RPMI7951 (cell line): ENCODE measurements at places on chromosomes 3 and 15. TPM values are rescaled to one million over a fixed set of nuclear protein-coding genes. Genes with fewer than 3 reads are reported as not detected.

The FBXO40 gene
- under 0.01 TPM in 2 replicates for total RNA-seq

The MRPS25 gene
- total RNA-seq, result 11.3 and 20.8 TPM in 2 replicates

The B3GNT5 gene
- 4.8 and 6.2 TPM in 2 replicates for total RNA-seq

The PLA2G4E gene
- not detected in 2 replicates for total RNA-seq

The LRRC49 gene
- 12.5 and 14.5 TPM in 2 replicates for total RNA-seq

The RBPMS2 gene
- not detected in 2 replicates for total RNA-seq

DNA sequence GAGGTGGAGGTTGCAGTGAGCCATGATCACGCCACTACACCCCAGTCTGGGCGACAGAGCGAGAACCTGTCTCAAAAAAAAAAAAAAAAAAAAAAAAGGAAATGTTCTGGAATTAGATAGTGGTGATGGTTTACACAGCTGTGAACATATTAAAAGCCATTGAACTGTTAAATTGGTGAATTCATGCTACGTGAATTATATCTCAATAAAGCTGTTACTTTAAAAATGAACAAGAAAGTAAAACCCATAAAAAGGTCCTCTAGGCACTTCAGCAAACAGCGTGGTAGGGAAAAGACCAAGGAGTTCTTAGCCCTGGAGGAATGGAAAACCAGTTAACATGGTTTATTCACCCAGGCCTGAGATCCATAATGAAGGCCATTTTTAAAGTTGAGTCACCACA is 180.1 kb downstream of the ATG7 start:
- DNase-seq, result peak; percentile 46

DNA sequence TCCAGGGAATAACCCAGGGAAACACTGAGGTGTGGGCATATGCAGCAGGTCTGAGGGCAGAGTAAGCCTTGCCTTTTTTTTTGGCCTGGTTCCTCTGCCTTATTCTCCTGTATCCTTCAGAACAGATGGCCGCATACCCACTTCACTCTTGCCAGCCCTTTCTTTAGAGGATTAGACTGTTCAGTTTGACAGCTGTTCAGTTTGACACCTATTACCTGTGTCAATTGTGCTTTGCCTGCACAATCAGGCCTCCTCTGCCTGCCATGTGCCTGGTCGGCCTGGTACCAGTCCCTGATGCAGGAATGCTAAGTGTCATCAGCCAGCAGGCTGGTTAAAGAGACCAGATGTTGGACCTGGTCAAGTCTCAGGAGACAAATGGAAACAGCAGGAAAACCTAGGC is 22.3 kb downstream of the TM6SF1 start:
- DNase-seq, result no peak

GRCh38 chr15:99907698-99908097 is 174.5 kb upstream of the LYSMD4 start:
- no peak for DNase-seq

DNA sequence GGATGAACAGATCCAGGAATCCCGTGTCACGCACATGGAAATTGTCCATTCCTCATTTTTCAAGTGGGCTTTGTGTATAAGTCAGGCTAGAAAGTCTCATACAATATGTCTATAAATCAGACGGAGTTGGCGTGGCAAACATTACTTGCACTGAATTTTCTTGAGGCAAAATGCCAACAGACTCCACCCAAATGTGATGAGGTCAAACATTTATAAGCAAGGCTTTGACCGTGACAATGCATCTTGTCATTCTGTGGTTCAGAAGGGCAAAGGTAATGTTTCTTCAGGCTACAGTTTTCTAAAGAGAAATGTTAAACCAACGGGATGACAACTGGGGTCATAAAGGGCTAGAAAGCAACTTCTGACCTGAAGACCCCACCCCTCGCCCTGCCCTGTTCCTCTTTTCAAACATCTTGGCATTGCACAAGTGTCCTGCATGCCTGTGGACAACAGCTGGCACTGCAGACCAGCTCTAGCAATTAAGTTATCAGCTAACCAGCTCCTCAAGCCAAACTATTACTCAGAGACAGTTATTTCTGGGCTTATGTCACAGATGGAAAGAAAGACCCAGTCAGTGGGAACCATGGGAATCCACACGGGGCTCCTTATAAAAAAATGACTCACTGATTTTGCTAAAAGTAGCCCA is 36.5 kb upstream of the SPTBN5 start:
- DNase-seq, result peak; percentile 99

- DNase-seq, result no peak
These were observed 53.2 kb upstream of the GATM start for GRCh38 chr15:45431511-45431910.

GRCh38 chr15:59548501-59549226 is 62.9 kb upstream of the GCNT3 start:
- no peak for DNase-seq

GRCh38 chr3:97736928-97737327 is 27.6 kb upstream of the ARL6 start:
- no peak for DNase-seq

GRCh38 chr15:82871358-82871757 is 61.9 kb downstream of the WHAMM start:
- DNase-seq, result peak; percentile 16

- DNase-seq, result no peak
These were observed 4.7 kb downstream of the MYZAP start for GRCh38 chr15:57596301-57596855.

GRCh38 chr15:39462691-39463090 is 118.2 kb upstream of the THBS1 start:
- DNase-seq, result peak; percentile 78

- DNase-seq, result peak; percentile 26
These were observed 438.7 kb upstream of the C2CD4B start for GRCh38 chr15:62603742-62604141.

DNA sequence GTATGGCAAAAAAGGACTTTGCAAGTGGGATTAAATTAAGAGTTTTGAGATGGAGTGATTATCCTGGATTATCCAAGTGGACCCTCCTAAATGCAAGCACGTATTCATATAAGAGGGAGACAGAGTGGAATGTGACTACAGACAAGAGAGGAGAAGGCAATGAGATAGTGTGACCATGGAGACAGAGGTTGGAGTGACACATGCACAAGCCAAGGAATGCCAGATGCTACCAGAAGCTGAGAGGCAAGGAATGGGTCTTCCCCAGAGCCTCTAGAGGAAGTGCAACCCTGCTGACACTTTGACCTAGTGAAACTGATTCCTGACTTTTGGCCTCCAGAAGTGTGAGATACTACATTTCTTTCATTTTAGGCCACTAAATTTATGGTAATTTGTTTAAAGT is 117.2 kb downstream of the UACA start:
- no peak for DNase-seq

DNA sequence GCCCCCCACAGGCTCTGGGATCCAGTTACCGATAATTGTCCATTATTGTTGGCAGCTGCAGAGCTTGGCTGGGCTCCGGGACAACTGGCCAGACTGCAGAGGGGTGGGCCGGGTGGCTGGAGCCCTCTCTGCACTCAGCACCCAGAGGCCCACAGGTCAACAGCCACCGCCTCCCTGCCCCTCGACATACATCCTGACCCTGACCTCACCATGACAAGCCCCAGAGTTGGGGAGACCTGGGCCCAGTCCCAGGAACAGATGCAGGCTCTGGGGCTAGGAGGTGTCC is 22.4 kb downstream of the PTH1R start:
- DNase-seq, result no peak

DNA sequence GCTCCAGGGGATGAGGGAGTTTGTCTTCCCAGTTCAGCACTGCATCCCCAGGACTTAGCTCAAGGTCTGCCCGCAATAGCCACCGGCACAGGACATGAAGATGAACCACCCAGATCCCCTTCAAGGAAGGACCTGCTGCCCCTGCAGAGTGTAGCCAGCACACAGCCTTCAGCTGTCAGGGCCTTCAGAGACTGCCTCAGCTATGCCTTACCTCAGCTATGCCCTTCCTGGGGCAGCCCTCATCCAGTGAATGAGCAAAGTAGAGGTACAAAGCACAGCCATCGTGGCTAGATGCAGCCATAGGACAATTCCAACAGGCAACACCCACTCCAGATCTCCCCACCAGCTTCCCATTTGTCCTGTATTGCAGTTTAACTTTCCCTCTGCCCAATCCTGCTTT is 291.2 kb upstream of the STT3B start:
- no peak for DNase-seq

GRCh38 chr3:29065211-29065785 is 215.6 kb upstream of the RBMS3 start:
- peak; percentile 96 for DNase-seq

DNA sequence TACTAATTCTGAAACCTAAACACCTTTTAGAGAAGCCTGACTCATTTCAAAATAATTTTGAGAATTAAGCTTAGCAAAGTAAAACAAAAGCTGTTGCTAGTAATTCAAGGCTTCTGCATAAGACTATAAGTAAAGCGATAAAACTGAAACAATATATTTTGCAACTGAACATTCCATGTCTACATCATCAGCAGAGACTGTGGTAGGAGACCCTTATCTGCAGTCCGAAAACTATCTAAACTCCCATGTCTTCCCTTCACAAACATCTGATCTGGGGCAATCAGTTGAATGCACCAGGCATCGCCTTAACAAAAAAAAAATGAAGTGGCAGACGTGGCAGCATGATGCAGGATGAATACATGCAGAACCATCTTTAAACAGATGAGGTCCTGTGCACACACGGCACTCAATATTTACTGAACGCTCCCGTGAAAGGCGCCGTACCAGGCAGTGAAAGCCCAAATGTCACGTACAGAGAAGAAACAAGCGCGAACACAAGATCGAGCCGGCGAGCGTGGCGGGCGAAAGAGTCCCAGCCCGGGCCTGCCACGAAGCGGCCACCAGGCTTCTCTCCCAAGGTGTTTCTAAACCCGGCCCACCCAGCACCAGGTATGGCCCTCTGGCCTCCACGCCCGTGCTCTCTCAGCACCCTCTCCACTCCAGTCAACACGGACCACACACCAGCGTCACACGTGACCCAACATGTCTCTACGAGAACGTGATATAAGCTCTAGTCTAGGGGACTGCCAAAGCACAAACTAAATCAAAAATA is 63.0 kb downstream of the CHSY1 start:
- DNase-seq, result peak; percentile 64

DNA sequence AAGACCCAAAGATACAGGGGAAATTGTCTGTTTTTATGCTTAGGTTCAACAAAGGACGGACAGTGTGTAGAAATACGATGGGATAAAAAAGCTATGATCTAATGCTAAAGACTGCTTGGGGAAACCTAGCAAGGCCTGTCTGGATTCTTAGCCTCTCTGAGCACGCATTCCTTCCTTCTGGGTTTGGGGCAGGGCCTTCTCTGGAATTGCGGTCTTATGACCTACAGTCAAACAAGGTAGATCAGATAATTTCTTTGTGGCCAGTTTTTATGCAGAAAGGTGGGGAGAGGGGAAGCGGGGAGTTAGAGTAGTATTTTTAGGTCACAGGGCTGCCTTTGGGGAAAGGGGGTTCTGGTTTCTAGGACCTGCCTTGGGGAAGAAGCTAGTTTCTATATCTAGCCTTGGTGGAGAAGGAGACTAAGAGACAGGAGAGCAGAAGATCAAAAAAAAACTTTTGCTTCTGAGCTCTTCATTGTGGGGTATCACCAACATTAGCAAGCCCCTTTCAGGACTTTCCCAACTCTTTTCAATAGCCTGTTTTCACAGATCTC is 39.1 kb upstream of the LIPC start:
- no peak for DNase-seq

DNA sequence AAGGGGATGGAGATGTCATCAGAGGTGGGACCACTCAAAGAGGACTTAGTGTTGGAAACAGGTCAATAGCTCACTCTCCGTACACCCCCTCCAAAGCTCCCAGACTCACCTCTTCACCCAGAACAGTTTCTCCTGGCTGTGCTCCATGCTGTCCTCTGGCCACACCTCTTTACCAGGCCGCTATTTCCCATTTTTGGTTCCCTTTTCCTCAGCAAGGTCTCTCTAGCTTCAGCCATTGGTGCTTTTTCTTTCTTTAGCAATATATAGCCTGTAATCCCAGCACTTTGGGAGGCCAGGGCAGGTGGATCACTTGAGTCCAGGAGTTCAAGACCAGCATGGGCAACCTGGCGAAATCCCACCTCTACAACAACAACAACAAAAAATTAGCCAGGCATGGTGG is 123.6 kb upstream of the SMAD3 start:
- no peak for DNase-seq

DNA sequence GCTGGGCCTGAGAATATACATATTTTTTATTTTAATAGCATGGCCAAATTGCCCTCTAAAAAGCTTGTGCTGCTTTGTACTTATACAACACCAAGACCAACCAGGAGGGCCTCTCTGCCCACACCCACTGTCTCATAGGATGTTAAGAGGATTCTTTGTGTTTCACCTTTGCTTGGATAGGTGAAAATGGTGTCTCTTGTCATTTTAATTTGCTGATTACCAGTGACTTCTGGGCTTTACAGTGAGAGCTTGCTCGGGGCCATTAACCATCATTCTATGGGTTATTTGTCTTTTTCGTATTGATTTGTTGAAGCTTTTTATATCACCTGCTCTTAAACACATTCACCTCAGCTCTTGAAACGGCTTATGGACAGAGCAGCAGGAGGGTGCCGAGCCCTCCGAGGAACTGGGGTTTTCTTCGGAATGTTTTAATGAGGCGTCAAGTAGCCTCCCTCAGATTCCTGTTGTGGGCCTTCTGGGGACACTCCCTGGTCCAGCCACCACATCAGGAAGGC is 10.5 kb downstream of the PTH1R start:
- DNase-seq, result no peak

DNA sequence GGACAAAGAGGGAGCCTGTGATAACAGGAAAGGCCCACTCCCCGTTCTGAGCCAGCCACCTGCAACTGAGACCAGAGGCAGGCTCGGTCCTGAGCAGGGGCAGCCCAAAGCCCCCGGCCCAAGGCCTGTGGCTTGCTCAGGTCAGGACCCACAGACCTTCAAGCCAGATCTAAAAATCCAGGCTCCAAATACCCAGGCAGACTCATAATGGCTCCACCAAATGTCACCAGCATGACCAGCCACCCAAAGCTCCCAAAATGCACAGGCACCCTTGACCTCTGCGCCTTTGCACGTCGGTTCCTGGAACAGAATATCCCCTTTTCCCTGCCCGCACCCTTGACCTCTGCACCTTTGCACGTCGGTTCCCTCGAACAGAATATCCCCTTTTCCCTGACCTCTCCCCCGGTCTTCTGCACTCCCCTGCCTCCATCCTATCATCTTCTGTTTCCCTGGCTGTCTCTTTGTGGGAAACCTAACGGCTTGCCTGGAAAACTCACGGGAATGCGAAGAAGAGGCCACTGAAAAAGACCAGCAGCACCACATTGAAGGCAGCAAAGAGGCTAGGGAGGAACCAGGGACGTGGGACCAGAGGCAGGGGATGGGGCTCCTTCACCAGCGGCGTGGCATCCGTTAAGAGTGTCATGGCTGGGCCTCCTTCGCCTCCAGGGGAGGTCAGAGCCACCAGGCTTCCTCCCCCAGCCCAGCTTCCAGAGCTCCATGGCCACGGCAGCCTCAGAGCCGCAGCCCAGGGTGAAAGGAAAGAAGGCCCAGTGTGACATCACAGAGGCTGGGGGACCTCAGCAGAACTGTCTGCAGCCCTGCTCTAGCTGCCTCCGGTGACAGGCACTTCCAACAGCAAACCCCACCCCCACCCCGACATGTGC is at the start of gene ZDHHC19:
ZDHHC19 (minus strand) TSS at position 728 of the 884 bp plus-strand sequence; CDS start at position 643, 85 bp downstream.
- no peak for DNase-seq

GRCh38 chr15:40053831-40054604 is 15.0 kb upstream of the SRP14 start:
- DNase-seq, result peak; percentile 81
